Globus pallidus (tissue), 1 donor: ENCODE measurements at places on chromosomes 1 and 21.

GRCh38 chr1:77534456-77534855 lies 148.0 kb downstream of the ZZZ3 start:
- DNase-seq, result no peak

- DNase-seq, result no peak
These were observed 109.5 kb upstream of the NFIA start for GRCh38 chr1:60972841-60973364.

- no peak for DNase-seq
These were observed 656.4 kb downstream of the LMO4 start for GRCh38 chr1:87985071-87985470.

DNA sequence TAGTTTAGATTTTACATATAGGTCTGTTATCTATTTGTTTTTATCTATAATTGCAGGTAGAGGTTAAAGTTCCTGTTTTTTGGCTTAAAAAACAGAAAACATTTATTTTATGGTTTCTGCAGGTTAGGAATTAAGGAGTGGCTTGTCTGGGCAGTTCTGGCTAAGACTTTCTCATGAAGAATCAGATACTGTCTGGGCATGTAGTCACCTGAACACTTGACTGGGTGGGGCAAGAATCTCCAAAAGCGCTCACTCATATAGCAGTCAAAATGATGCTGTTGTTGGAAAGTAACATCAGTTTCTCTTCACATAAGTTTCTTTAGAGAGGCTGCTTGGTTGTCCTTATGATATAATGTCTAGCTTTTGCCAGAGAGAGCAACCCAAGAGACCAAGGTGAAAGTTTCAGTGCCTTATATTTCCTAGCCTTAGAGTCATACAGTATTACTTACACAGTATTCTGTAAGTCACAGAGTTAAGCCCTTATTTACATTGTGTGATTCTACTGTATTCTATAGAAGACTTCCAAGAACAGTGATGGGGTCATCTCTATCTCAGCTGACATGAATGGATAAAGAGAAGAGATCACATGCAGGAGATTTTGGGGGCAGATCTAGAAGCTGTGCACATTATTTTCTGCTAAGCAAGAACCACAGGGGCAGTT lies 125.4 kb upstream of the GPR52 start:
- no peak for DNase-seq

- DNase-seq, result no peak
These were observed 20.9 kb upstream of the SIPA1L2 start for GRCh38 chr1:232650845-232651244.

DNA sequence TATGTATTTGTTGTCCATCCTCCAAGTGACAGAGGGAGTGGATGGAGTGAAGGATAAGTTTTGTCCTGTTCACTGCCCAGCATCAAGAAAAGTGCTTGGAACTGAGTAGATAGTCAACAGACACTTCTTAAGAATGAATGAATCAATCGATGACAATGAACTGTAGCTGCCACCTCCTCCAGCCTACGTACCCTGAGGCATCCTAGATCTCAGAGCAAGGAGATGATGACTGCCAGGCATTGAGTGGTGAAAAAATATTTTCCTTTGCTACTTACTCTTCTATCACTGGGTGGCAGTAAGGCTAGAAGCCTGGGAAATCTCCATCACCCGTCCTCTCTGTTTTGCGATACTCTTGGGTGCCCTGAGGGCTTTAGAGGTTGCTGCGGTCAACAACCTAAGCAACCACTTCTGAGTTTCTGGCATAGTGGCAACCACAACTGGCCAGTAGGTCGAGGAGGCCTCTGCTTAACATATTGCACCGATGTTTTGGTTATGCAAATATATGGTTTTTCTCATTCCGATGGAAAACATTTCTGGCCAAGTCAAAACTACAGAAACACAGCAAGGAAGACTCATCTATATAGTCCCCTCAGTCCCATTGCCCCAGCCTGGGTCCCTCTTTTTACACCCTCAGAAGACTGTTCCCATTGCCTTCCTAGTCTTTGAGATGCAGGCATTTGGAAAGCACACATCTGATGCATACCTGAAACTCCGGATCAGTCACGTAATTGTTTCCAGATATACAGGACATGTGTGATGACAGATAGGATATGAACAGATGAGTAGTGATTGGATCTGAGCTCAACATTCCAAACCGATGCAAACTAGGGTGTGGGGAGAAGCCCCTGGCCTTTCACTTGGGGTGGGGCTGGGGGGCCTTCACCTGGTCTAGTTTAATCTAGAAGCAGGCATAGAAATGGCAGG lies 136.8 kb downstream of the RUNX1 start:
- DNase-seq, result no peak

- DNase-seq, result no peak
These were observed 41.2 kb upstream of the ZC3H12A start for GRCh38 chr1:37433171-37433570.

DNA sequence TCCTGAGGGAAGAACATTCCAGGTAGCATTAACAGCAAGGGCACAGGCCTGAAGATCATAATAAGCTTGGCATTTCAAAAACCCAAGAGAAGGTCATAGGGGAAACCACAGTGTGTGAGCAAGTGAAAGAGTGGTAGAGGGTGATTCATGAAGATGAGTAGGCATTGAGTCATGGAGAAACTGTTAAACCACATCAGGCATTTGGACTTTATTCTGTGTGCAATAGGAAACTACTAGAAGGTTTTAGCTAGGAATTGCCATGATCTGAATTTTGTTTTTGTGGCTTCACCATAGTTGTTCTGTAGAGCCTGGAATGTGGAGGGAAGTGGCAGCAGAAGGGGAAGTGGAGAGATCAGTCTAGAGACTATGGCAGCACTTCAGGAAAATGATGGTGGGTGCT lies 359.0 kb upstream of the PTBP2 start:
- no peak for DNase-seq

DNA sequence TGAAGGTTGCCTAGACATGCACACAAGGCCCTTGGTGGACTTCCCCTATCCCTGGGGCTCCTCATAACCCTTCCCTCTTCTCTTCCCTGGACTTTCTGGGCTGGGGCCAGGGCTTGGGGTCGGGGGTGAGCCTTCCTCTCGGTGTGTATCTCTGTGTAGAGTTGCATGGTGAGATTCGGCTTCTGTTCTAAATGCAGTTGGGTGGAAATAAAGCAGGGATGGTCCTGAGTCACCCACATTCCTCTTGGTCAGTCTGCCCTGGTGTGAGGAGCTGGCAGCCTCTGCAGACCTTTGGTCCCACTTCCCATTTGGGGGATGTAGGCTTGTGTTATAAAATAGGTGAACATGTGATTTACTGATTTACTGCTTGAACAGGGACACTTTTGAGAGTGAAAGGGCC lies 38.0 kb downstream of the ADARB1 start:
- DNase-seq, result no peak

GRCh38 chr1:22822371-22822770 lies 111.7 kb downstream of the EPHB2 start:
- DNase-seq, result no peak

GRCh38 chr1:154831462-154831861 lies 38.6 kb downstream of the KCNN3 start:
- no peak for DNase-seq

- DNase-seq, result no peak
These were observed 6.9 kb upstream of the A3GALT2 start for GRCh38 chr1:33327587-33328325.

GRCh38 chr1:15406614-15407559 lies 2.8 kb upstream of the EFHD2 start:
- DNase-seq, result no peak

- no peak for DNase-seq
These were observed 2.3 kb upstream of the IVL start for GRCh38 chr1:152906023-152906565.

- peak; percentile 84 for DNase-seq
These were observed 60.3 kb downstream of the CD46 start for GRCh38 chr1:207811920-207812720.

DNA sequence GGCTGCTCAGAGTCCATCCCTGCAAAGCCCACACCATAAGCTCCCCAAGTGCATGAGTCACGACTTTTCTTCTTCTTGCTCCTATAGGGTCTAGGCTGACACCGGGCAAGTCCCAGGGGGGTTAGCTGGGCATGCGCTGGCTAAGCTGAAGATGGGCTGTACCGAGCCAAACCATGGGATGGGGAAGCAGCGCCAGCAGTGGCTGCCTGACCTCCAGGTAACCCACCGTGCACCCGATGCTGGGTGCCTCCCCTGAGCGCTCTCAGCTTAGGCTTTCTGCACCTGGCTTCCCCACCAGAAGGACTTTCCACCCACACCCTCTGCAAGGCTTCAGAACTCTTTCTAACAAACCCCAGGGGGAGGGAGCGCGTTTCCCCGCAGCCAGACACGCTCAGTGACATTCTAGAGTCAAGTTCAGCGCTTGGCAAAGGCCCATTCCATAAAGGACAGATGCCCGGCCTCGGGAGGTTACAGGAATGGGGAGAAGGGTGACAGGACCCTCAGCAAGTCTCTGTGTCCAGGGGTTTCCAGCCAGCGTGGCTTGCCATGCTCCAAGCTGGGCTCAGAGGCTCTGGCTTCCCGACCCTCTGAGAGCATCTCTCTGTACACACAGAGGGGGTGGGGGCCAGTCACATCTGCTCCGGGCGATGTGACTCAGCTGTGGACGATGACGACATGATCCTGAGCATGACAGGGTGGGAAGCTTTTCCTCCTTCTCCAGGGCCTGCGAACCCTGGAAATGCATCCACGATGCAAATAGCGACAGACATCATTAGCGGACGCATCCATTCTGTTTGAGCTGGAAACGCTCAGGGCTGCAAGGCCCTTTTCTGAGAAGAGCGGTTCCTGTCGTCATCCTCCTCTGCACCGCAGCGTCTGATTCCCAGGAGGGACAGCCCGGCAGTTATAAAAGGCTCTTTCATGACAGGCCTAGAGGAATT lies 107.8 kb downstream of the SIK1 start:
- DNase-seq, result no peak

GRCh38 chr1:241902391-241903065 lies 54.5 kb downstream of the EXO1 start:
- DNase-seq, result no peak

- DNase-seq, result no peak
These were observed 11.8 kb downstream of the MT1HL1 start for GRCh38 chr1:236992449-236992848.

DNA sequence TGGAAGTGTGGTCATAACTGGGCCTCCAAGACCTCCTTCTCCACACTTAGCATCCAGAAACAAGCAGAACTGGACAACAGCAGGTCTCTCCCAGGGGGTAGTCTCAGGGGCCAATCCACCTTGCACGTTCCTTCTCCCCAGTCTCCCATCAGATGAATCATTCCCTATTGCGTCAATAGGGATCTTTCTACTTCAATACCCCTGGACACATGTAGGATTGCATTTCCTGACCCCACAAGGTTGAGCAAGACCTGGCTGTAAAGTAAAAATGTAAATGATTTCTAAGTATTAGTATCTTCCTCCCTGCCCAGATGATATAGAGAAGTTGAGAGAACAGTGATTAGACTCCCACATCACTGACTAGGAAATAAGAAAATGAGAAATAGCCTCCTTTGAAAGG lies 224.5 kb upstream of the CSF3R start:
- DNase-seq, result no peak

DNA sequence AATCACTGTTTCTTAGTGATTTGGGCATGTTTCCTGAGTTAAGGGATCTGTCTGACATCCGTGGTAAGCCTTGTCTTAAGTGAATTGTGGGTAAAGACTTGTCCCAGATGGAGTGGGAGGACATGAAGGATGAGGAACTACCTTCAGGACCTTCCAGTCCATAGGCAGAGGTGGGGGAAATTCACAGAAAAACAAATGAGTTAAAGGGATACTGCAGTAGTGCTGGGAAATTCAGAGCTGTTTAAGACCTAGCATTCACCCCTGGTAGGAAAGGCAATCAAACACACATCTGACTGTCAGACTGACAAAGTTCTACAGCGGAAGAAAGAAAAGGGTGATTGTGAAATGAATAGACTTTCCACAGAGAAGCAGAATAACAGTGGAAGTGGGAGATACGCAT lies 3.0 kb downstream of the GNAT2 start:
- DNase-seq, result no peak

GRCh38 chr1:236550961-236551851 lies 27.4 kb downstream of the LGALS8 start:
- DNase-seq, result no peak

GRCh38 chr1:57889676-57890320 lies 465.9 kb upstream of the DAB1 start:
- no peak for DNase-seq

GRCh38 chr1:80657044-80657643 lies 1143.6 kb upstream of the ADGRL2 start:
- no peak for DNase-seq
